ENCODE measurements at places on chromosomes 3 and 15.

DNA sequence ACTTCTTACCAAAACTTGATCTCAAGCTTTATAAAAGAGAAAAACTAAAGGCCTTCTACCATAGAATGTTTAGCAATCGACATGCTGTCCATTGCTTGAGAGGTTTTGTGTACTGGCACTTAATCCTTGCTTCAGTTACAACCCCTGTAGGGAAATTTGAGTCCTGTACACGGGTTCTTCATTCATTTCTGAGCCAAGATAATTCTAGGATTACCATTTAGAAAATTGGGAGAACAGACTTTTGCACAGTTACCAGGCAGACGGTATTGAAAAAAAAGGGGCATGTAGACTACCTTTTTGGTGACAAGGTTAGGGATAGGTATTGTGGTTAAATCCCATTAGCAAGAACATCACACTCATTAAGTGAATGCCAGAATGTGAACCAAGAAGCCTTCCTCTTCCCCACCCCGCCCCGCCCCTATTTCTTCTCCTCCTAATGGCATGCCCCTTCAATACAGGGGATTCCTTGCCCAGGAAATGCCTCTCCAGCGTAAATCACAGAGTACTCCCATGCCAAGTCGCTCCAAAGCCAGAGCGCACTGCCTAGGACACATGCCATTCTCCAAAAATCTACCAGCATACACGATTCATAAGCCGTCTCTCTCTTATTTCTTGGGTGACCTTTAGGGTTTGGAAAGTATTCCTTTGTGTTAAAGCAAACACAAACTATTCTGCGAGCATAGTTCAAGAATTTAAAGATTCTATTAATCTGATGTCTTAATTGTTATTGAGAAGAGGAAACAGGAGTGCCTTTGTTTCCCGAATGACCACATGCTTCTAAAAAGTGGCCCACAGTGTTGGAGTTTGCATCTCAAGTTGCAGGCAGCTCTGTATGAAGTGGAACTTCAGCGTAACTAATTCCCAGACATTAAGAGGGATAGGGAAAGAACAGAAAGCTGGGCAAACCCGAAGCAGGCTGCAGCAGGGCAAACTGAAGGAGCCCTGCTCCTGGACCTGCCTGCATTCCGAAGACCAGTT, 164.0 kb upstream of the NR2F2 start:
- DNase-seq = no peak

DNA sequence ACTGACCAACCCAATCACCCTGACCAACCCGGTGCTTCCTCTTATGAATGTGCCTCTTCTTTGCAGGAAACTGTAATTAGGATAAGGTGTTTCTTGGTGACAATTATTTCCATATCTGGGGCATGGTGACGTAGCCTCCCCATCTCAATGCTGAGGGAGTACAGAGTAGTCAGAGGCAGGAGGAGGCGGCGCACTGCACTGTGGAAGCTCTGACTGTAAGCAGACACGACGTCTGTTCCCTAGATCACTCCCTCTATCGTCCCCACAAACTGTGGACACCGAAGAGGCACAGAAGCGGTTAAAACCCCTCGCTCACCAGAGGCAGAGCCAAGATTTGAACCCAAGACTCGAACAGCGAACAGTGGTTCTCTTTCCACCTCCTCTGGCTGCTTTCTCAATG, 231.0 kb upstream of the IGF1R start:
- no peak for DNase-seq

DNA sequence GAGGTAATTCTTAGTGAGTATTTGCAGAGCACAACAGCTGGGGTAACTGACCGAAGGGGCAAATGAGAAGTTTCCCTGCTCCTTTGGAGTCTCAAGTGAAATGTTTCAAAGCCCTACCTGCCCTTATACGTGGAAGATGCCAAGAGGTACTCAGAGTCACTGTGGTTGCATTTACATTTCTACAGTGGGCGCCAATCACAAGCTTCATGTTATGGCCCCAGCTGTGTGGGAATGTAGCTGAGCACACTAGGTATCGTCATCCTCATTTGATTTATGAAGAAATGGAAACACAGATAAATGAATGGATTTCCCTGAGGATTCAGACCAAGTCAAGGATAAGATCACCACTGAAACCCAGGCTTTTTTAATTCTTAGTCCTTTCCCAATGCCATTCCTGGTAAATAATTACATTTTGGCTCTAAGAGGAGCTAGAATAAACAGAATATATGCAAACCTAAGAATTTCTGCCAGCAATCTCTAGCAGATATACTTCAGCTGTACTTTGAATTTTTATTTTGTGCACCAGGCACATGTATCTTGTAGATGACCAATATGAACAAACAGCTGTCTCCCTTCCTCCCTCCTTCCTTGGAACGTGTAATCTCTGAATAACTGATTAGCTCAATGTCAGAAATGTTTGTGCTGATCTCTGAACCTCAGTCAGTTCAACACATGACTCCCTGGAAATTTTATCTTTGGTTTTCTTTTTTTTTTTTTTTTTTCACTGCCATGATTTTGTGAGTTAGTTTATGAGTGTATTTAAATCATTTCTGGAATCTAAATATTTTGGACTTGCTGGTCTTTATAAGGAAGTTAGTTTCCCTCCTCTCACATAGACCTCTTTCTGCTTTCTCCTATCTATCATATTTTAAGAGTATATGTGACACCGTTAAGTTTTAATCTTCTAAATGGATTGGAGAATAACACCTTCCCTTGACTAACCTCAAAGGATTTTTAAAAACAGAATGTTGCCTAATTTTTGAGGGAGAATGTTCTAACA, 69.2 kb downstream of the MAP2K5 start:
- no peak for DNase-seq

- DNase-seq = no peak
Observed at GRCh38 chr15:60076582-60077276, 72.6 kb downstream of the FOXB1 start.

DNA sequence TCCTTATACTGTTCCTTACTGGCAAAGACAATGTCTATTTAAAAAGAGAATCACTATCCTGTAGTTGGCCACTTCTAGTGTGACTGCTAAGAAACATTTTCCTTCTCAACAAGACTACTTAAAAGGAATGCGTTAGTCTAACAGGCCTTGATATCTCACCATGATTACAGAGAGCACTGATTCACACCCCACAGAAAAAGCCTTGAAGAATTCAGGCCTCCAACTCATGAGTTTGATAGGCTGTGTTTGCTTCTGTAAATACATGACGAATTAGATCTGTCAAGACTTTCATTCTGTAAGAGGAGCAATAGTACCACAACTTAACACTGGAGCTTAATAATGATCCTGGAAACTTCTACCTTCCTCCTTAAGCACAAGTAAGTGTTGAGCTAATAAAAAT, 432.8 kb upstream of the NR2F2 start:
- no peak for DNase-seq

GRCh38 chr3:165195640-165196576, at the start of gene SLITRK3:
SLITRK3 (minus strand) TSS chr3:165196384; CDS start chr3:165190830, 5,554 bp downstream.
- peak; percentile 56 for DNase-seq

DNA sequence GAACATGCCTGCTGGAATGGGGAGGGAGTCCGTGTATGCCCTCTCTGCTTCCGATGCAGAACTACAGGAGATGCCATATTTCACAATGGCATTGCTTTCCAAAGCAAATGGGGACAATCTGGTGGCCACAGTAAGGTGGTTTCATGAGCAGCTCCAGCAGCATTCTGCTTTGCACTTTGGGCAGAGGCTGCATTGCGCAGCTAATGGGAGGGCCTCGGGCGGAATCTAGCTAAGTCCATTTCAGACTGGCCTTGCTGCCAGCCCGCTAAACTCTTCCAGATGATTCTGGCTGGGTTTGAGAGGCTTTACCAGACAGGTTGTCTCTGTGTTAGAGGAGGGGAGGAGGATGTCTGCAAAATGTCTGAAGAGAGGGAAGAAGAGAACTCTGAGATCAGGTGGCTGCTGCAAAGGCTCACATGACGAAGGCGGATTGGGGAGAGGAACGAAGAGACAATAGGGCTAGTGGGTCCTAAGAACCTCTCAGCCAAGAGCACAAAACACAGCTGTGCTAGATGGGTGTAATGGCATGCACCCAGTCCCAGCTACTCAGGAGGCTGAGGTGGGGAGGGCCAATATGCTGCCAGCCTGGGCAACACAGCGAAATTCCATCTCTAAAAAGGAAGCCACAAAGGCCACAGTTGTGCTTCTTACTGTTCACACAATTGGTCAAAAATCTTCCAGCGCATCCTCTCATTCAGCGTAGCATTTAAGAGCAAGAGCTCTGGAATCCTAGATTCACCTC, 63.7 kb downstream of the BDH1 start:
- DNase-seq = no peak

- DNase-seq = no peak
Observed at GRCh38 chr15:31615643-31616415, 289.2 kb downstream of the KLF13 start.

GRCh38 chr3:37715358-37715757, 146.3 kb upstream of the CTDSPL start:
- no peak for DNase-seq

DNA sequence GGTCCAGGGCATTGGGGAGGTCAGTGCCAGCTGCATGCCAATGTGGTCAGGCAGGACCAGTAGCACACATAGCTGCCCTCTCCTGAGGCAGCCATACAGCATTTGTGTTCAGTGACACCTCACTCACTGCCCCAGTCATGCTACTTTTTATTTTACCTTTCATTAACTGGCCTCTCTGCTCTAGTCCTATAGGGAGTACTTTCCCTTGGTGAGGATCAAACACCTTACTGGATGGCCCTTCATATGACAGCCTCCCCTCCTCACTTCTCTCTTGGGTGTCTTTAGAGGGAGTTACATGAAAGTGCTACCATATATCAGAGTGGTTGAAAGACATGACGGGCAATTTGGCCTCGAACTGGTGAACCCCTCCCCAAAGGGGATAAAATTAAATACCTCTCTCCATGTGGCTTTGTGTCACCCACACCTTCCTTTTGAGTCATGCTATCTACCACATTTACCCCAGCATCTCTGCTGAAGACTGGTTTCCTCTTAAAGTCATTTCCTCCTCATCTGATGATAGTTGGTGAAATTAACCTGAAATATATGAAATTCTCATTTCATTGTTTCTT, 17.6 kb downstream of the RLBP1 start:
- no peak for DNase-seq

GRCh38 chr3:20052851-20053250, 12.6 kb downstream of the KAT2B start:
- no peak for DNase-seq

DNA sequence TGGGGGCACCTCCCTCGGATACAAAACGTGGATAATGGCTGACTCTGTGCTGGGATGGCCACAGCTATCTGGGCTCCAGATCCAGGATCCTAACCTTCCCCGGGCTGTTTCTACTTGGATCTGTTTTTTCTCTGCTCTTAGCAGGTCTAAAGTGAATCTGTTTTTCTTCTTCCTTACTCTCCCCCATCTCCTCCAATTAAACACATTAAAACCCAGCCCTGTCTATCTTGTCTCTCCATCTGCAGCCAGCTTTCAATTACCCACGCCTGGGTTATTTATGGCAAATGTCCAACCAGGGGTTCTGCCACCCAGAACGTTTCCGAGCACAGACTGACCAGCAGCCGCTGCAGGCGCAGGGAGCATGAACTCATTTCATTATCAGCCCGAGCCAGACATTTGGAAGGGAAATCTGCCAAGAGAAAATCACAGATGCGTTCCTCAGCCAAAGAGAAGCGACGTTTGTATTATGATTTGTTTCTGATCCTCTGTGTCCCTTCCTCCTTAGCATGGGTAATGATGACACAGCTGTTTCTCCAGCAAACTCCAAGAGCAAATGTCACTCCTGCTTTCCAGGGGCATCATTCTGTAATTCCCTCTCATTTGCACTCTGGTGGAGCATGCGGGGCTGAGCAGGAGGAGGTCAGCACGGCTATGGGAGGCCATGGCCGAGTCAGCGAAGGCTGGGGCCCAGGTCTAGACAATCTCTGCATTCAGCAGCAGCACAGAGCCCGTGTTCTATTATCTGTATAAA, 42.0 kb downstream of the UMPS start:
- DNase-seq = no peak

DNA sequence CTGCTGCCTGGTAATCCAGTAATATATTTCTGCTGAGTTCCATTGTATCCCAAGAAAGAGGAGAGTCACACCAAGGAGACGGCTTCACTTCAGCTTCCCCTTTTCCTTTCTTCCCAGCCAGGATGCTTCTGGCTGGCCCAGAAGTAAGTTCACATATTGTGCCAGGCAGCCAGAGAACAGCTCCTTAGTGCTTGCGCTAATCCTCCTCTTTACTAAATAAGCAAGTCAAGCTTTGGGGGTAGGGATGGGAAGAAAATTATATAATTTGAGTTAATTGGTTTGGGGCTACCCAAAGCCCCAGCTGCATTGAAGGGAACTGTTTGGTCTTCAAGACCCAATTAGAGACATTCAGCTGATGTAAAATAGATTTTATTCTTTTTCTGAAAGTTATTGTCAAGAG, 218.8 kb upstream of the HES1 start:
- DNase-seq = no peak

- peak; percentile 91 for DNase-seq
Observed at GRCh38 chr3:123884203-123884831, at the start of gene MYLK. MYLK (minus strand) TSS chr3:123884332; CDS start chr3:123793841, 90,491 bp downstream.

DNA sequence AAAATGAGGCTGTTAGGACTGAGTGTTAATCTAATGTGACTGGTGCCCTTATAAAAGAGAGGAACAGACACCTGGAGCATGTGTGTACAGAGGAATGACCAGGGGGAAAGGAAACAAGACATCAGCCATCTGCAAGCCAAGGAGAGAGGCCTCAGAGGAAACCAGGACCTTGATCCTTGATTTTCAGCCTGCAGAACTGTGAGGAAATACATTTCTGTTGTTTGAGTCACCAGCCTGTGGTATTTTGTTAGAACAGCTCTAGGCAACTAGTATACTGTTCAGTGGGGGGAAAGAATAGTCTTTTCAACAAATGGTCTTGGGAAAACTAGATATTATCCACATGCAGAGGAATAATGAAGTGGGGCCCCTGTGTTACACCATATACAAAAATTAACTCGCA, 80.6 kb downstream of the CCR1 start:
- DNase-seq = no peak

GRCh38 chr3:186359078-186359477, 3.0 kb downstream of the DGKG start:
- no peak for DNase-seq

- DNase-seq = no peak
Observed at GRCh38 chr3:181724192-181724965, 12.7 kb downstream of the SOX2 start.

DNA sequence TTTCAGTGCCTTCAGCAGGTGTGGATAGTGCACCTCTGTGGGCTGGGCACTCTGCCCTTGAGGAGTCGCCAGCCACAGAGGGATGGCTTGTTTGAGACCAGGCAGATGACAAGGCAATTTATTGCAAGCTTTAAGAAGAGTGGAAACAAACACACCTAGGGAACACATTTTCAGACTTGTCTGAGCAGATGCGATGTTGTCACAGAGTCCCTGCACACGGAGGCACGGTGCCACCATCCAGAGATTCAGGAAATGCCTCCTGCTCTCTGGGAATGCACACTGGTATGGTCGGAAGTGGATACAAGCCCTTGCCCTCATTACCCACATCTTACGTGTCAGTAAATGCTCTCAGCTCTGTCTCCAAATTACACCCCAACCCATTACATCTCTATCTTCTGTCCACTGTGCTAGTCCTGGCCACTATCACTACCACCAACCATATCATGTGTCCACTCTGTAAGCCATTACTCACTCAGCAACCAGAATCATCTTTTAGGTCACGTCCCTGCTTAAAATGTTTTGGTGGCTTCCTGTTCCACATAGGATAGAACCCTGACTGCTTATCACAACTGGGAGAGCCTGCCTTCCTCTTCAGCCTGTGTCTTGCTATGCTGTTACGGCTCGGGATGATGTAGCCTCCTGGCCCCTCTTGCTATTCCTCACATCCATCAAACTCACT, 196.9 kb downstream of the SLCO3A1 start:
- no peak for DNase-seq
